ENCODE measurements at places on chromosomes 2 and 18.

GRCh38 chr2:29920631-29921559 lies 491 bp downstream of the ALK start:
- peak; percentile 15 for DNase-seq

DNA sequence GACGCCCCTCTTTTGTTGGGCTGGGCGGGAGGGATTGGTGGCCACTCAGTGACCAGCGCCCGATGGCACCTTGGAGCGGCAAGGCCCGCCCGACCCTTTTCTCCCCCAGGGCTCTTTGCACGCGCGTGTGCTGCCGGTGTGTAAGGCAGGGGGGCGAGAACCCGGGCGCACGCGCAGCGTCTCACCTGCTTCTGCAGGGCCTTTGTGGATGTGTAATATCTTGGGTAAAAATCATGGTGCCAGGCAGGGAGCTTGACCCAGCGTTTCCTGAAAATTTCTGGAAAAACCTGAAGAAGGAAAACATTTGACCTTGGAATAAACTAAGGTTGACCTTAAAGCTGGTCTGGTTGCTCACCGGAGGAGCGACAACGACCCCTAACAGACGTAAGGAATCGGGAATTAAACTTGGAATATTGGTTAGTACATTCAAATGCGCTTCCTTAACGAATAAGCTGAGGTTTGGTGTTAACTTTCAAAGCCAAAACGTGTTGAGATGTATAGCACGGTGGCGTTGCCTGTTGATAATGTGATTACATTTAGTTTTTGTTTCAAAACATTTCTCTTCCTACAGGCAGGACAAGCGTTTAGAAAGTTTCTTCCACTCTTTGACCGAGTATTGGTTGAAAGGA lies 438 bp downstream of the HSPE1 start:
- no peak for DNase-seq

- no peak for DNase-seq
Observed at GRCh38 chr2:52405980-52406379, 1361.6 kb upstream of the CHAC2 start.

- no peak for DNase-seq
Observed at GRCh38 chr2:73070643-73071359, 711 bp downstream of the SFXN5 start.

DNA sequence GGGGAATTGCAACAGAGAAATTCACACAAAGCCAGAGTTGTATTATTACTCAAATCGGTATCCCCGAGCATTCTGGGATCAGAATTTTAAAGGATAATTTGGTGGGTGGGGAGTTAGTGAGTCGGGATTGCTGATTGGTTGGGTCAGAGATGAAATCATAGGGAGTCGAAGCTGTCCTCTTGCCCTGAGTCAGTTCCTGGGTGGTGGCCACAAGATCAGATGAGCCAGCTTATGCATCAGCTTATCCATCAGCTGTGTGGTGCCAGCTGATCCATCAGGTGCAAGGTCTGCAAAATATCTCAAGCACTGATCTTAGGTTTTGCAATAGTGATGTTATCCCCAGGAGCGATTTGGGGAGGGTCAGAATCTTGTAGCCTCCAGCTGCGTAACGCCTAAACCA lies 34.3 kb upstream of the ITM2C start:
- no peak for DNase-seq

GRCh38 chr2:240615820-240616547 lies 9.3 kb upstream of the GPR35 start:
- no peak for DNase-seq

DNA sequence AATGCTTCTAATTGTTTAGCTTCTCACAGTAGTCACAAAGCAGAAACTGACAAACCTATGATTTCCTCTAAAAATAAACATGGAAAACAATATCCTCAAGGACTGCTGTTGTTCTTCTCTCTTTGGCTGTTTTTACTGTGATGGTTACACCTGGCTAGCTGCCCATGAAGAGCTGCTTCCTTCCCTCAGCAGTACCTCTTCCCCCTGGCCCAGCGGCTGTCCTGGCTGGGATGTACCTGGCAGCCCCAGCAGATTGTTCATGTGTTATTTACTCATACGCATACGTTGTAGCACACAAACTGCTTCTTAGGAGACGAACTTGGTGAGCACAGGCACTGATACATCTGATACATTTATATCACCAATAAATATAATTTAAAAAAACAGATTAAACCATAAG lies 27.4 kb downstream of the NEMP2 start:
- DNase-seq: no peak

- no peak for DNase-seq
Observed at GRCh38 chr2:25306777-25307368, 34.9 kb downstream of the DNMT3A start.

DNA sequence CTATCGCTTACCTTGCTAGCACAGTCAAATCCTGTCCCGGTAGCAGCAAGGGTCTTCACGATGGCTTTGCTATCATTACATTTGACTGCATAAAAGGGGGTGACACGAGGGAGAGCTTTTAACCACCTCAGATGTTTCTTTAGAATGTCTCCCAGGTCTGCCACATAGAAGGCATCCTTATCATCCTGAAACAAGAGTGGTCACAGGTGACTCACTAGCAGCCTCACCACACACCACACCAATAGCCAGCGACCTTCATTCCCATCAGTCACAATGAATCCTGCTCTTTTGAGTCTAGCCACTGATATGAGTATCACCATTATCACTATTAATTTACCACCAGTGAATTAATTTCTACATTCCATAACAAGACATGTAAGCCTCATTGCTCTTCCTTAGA lies 3.7 kb downstream of the ODC1 start:
- DNase-seq: no peak

GRCh38 chr2:218708086-218708485 lies 2.5 kb upstream of the TTLL4 start:
- DNase-seq: no peak

DNA sequence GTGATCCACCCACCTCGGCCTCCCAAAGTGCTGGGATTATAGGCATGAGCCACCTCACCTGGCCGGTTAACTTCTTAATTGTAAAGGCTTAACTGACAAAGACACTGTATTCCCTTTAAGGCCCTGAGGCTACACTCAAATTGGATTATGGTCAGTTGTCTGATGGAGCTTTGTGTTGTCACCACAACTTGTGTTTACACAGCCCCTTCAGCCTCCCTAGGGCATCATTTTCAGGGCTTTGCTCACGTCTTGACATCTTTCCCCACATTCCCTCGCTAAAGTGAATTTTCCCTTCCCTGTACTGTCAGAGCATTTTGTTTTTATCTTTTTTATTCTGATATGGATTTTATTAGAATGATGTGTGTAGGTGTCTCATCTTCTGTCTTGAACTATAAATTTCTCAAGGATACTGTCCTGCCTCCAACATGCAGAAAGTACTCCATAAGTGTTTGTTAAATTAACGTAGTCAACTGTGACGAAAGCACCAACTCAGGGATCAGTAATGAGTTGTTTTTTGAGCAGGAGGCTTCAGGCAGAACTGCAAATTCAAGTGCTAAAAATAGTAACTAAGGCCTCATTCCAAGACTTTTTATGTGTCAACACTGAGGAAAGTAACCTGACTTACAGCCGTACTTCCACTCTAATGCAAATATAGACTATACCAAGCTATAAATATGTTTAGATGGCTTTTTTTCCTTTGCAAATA lies 77.1 kb upstream of the NARS1 start:
- DNase-seq: no peak

- DNase-seq: no peak
Observed at GRCh38 chr18:8413751-8414150, 195.5 kb upstream of the RAB12 start.

DNA sequence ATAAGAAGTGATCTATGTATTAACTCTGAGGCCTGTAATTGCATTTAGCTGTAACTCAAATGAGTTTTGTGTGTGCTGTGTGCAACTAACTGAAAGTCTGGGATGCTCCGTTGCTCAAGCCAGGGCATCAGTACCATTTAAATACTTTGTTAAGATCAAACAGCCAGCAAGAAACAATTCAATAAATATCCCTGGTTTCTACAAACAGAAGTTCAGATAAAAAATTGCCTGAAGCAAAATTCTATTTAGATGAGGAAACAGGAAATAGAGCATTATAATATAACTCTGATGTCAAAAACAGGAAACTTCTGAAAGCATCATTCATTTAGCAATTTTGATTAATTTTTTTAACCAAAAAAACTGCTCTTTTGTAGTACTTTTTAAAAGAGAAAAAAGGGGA lies 18.9 kb upstream of the SLC38A11 start:
- DNase-seq: no peak

GRCh38 chr2:113084249-113085000 lies 16.7 kb downstream of the IL1F10 start:
- no peak for DNase-seq

DNA sequence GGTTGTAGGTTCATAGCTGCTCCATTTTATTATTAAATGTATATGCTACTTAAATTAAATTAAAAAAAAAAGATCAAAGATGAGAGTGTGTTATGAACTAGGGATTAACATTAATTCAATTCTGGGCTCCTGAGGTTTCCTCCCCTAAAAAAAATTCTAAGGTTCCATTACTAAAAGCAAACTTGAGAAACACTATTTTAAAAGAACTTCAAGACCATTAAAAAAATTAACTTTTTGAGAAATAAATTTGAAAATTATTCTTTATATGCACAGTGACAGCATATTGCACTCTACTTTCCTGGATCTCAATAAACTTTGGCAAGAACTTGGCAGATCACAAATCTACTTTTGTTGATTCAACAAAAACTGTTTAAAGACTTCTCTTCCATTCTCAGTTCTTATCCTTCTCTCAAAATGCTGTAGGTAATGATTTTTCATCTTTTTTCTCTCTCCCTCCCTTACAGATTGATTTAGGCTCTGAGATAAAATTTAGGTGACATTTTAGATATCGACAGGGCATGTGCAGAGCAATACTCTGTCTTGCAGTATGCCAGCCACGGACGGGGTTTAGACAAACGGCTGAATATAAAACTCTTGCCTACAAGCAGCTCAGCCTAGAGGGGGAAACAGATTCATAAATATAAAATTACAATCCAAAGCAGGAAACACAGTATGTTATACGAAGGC lies 592 bp upstream of the MARS2 start:
- DNase-seq: no peak

- no peak for DNase-seq
Observed at GRCh38 chr2:157856187-157856515, 20.0 kb downstream of the ACVR1 start.

Data from uterus (tissue), 4 donors.